Dermis blood vessel endothelial cell (primary cell): ENCODE measurements at places on chromosomes 16 and 17.

DNA sequence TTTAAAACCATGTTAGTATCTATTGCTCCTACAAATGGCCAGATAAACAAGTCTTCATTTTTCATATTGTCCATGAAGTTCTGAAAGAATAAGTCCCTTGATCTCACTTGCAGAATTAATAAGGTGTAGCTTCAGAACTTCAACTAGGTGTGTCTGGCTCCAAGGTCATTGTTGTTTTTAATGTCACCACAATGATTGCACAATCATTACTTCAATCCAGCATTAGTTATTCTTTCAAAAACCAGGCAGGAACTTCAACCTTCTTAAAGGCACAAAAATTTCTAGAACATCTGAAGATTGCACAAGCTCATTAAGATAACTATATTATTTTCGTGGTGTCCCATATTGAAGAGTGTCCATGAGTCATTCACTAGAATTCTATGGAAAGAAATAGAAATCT is 1386.4 kb downstream of the CDH11 start:
- no peak for DNase-seq

DNA sequence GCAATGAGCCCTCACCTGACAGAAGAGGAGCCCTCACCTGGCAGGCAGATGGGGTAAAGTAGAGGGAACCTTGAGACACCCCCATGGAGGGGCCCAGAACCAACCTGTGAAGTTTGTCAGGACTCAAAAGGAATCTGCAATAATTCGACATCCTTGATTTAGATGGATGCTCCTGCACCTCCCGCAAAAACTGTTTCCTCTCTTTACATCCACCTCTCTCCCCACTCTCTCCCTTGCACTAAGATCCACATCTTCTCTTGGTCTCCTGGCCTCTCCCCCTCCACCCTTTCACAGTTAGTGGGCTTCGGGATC is 34.9 kb upstream of the RBFOX3 start:
- DNase-seq: no peak

GRCh38 chr16:26672206-26672605 is 394.5 kb upstream of the C16orf82 start:
- DNase-seq: no peak

GRCh38 chr17:2692781-2693135 is 18.8 kb downstream of the CLUH start:
- no peak for DNase-seq
